ENCODE measurements at places on chromosomes 2 and 18. TPM values are rescaled to one million over a fixed set of nuclear protein-coding genes. Genes with fewer than 3 reads are reported as not detected.

DNA sequence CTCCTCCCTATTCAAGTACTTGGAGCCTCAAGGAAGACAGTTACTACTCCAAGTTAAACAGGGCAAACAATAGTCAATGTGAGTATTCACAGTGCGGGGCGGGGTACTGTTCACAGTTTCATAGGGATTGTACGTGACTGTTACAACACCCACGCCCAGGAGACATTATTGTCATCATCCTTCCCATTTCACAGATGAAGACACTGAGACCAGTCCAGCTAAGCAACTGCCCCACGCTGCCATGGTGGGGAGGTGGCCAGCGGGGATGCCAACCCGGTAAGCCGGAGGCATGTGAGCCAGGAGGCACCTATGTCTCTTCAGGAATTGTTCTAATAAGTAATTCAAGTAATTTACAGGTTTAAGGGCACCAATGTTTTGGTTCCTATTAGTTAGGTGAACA is 982 bp downstream of the HJURP start:
- no peak for DNase-seq

GRCh38 chr2:242020196-242021004 is 150.9 kb downstream of the RTP5 start:
- DNase-seq = peak; percentile 31

GRCh38 chr2:160918906-160919503 is 241.2 kb upstream of the TANK start:
- peak; percentile 44 for DNase-seq

GRCh38 chr2:241103176-241103595 is 1.1 kb upstream of the MTERF4 start:
- no peak for DNase-seq

GRCh38 chr2:118632921-118633320 is 214.5 kb downstream of the EN1 start:
- DNase-seq = no peak

- no peak for DNase-seq
These were observed 593.2 kb downstream of the ZEB2 start for GRCh38 chr2:143926736-143927135.

GRCh38 chr2:11899264-11899818 is 152.9 kb downstream of the LPIN1 start:
- DNase-seq = no peak

DNA sequence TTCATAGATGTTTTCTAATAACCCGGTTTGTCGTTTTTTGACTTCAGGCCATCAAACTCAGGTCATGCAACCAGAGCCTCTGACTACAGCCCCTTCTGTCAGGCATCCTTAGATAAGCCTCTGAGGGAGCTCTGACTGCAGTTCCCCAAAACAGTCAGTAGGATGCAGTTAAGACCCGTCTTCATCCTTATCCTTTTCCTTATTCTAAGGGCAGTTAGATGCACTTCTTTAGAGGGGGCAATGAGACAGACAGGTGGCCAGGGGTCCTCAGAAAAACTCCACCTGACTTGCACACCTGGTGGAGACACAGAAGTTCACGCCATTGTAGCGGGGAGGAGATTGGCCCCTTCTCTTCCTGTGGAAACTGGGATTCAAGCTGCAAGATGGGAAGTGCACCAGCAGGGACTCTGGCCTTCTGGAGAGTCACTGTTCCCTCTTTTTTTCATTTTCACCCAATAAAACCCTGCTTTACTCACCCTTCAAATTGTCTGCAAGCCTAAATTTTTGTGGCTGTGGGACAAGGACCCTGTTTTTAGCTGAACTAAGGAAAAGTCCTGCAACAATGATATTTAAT is 104.8 kb upstream of the TFPI start:
- no peak for DNase-seq

DNA sequence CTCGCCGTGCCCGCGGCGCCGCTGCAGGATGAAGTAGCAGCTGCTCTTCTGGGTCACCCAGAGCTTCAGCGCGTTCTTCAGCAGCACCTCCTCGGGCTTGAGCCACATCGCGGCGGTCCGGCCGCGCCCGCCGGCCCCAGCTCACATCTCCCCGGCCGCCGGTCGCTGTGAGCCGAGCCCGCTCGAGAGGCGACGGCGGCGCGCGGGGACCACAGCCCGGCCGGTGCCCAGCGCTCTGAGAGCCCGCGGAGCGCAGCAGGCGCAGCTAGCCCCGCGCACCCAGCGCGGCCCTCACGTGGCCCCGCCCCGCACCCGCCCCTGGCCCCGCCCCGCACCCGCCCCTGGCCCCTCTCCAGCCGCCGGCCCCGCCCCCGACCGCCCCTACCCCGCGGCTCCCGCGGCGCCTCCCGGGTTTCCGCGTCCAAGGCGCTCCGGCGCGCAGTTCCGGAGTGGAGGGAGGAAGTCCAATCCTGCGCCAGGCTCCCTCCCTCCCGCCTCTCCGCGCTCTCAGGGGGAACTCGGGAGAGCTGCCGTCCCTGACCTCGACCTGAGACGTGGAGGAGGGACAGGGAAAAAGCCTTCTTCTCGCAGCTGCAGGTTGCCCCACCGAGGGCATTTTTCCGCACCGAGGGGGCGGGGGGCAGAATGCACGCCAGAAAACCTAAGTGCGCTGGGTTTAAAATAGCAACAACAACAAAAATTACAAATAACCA is at the start of gene TBC1D8:
Gene TBC1D8 (minus strand): TSS at position 237 of the 713 bp plus-strand sequence. CDS start 129 bp downstream, at position 108.
- peak; percentile 98 for DNase-seq

CELF4 gene
- 7.6 TPM for polyA plus RNA-seq

DNA sequence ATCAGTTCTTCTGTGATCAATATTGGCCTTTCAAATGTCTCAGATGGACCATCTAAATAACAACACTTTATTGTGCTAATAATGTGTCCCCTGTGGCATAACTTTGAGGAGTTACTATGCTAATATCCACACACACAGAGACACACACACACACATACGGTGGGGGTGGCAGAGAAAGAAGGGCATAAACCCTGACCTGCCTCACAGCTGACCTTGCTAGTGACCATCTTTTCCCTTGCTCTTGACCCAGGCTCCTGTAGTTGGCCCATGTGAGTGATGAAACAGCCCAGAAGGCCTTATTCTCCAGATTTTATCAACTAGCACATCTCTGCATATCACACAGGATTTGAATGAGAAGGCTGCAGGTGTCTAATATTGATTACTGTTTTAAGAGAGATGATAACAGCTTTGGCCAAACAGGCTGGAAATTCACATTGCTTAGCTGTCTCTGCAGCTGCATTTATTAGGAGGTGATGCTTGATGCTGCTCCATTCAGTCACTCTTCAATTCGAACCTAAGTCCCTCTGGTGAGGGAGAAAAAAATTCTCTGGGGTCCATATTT is 176.4 kb downstream of the ACTR3 start:
- no peak for DNase-seq

- DNase-seq = no peak
These were observed 33.3 kb downstream of the RPIA start for GRCh38 chr2:88724643-88725332.

GRCh38 chr2:96687711-96688640 is 45.4 kb downstream of the FER1L5 start:
- no peak for DNase-seq

LONRF2 gene
- polyA plus RNA-seq = 4.6 TPM

GRCh38 chr2:237213315-237214022 is 127.8 kb downstream of the COPS8 start:
- DNase-seq = no peak

DNA sequence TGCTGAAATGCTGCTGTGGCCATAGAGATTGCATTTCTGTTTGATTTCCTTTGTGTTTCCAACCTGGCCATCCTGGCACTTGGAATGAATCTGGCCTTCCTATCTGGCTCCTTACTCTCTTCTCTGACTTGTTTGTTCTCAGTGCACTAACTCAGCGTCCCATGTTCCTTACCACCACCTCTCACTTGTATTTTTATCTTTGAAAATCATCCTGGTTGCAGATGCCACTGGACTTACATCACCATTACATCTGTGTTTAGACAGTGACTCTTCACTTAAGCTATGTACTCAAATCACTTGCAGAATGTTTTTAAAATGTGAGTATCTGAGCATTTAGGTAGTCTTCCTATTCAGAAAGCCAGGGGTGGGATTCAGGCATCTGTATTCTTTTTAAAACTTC is 239.5 kb downstream of the WDR7 start:
- DNase-seq = no peak

- no peak for DNase-seq
These were observed 51.1 kb upstream of the SLC66A3 start for GRCh38 chr2:11103984-11104793.

GRCh38 chr2:96167407-96168013 is 22.3 kb upstream of the DUSP2 start:
- DNase-seq = no peak

GRCh38 chr2:63692002-63692606 is 103.3 kb downstream of the MDH1 start:
- DNase-seq = peak; percentile 52

- DNase-seq = no peak
These were observed 85.9 kb downstream of the HRH4 start for GRCh38 chr18:24546307-24546706.

GRCh38 chr2:26640331-26640745 is 828 bp downstream of the CIB4 start:
- no peak for DNase-seq

DNA sequence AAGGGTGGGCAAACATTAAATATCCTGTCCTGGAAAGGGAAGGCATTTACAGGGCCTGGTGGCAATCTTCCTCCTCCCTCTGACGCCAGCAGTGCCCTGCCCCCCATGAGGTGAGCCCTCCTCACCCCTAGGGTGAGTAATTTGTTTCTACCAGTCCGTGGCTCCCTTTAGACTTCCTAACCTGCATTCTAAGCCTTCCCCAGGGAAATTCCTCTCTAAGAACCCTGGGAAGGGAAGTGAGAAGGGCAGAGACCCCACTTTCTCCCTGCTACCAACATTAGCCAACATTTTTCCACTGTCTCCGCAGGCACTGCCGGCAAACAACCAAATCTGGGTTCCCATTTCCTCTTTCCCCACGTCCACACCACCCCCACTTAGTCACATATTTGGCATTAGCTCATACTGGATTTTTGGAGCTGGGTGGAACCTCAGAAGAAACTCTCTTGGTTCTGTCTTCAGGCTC is 69.3 kb downstream of the NRP2 start:
- no peak for DNase-seq

DNA sequence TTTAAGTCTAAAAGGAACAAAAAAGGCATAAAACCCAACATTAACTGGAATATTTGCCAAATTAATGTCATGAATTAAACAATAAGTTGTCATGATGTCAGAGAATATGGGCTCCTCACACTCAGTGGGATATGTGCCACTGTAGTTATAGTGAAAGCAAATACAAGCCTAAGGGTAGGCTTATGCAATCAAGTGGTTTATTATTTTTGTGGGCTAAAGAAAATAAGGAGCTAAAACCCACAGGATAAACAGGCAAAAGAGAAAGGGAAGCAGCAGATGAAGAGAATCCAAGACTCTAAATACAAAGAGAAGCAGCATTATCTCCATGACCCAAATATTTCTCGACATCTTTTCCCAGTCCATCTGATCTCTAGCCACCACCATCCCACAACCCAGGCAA is 17.5 kb downstream of the YWHAQ start:
- no peak for DNase-seq

DNA sequence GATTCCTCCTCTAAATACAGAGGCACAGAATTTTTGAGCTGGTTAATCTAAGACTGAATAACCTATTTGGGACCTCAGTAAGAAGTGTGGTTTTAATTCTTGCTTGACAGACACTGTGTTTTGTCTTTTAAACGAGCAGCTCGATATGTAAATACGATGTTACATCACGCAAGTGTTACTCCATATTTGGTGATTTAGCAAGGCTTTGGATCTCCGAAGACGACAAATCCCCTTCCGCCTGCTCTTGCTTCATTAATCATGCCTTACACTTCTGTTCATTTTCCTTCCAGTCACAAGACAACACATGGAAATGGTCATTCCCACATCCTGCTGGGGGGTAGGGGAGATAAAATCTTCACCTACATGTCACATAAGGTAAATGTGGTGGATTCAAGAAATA is 9.4 kb downstream of the BCL11A start:
- no peak for DNase-seq

TP53I3 gene
- polyA plus RNA-seq = 62.2 TPM

GRCh38 chr2:224479826-224480225 is 77.9 kb upstream of the FAM124B start:
- no peak for DNase-seq

DNA sequence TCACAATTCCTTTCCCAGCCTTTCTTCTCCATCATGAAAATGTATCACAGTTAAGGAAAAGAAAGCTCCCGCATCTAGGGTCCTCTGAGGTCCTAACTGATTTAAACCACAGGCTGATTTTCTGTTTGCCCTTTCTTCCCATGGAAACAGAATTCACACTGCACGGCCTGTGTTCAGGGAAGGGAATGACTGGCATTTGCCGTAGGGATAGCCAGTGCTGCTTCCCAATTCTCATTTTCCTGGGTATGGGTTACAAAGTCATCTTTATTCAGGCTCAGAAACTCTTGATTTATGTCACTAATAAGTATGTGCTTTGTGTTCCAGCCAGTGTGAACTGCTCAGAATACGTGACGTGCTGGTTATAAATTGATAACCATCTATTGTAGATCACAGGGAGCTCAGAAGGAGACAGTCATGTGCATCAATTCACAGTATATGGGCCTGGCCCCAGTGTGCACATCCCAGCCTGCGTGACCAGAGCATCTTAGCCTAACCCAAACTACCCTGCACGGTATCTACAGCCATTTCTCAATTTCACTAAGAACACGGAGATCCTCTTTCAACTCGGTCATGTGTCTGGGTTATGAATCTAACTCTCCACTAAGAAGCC is 163.3 kb downstream of the LRRC30 start:
- DNase-seq = no peak

DNA sequence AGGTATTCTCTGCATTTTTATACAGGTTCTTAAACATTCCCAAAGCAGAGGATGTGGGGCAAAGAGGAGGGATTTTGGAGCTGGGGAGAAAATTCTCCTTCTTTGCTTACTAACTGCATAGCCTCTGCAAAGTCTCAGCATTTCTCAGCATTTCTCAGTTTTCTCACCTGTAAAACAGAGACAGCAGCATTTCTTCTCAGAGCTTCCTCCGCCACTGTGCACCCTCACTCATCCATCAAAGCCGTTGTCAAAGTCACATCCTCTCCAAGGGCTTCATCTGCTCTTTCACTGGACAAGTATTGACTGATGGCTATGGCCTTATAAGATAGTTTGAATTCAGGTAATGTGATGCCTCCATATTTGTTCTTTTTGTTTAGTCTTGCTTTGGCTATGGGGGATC is 17.4 kb downstream of the MYO7B start:
- no peak for DNase-seq

Data from left lung (tissue), 14 donors.